ENCODE measurements at places on chromosomes 12 and 14. TPM values are rescaled to one million over a fixed set of nuclear protein-coding genes. Genes with fewer than 3 reads are reported as not detected.

Gene RNF212B
- total RNA-seq = not detected

Gene HHIPL1
- 0.17 TPM for total RNA-seq

Gene C1RL
- 36.0 TPM for total RNA-seq

Gene HOXC11
- not detected for total RNA-seq

Gene CCDC59
- 56.2 TPM for total RNA-seq

- H3K27me3 ChIP-seq = peaks cover 15% of the 10 kb centered on the region
- H3K36me3 ChIP-seq = no peaks in the 10 kb centered on the region
- no peak overlapping the region for H3K4me3 ChIP-seq
Observed at GRCh38 chr14:70077720-70078119, 111.0 kb downstream of the SLC8A3 start.

DNA sequence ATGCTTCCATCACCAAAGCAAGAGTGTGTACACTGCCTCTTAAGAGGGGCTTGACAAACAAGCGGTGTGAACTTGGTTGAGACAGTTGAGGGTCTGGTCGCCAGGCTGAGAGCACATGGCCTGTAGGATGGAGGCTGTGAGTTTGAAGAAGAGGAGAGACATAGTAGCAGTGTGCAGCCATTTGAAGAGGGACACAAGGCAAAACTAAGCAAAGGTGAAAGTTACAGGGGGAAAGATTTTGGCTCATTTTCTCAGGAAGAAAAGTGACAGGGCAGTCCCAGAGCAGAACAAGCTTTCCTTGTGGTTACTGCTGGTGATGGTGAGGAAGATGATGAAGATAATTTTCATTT is 11.3 kb upstream of the C12orf76 start:
- peaks cover 3% of the 10 kb centered on the region for H3K36me3 ChIP-seq
- H3K4me1 ChIP-seq = peaks cover 18% of the 10 kb centered on the region
- H3K27me3 ChIP-seq = peaks cover 3% of the 10 kb centered on the region
- H3K4me3 ChIP-seq = no peak overlapping the region

- H3K36me3 ChIP-seq = no peaks in the 10 kb centered on the region
- DNase-seq = no peak
- no peak overlapping the region for H3K4me3 ChIP-seq
- no peaks in the 10 kb centered on the region for H3K27me3 ChIP-seq
- no peaks in the 10 kb centered on the region for H3K4me1 ChIP-seq
Observed at GRCh38 chr14:68133856-68134255, 314.3 kb downstream of the RAD51B start.

DNA sequence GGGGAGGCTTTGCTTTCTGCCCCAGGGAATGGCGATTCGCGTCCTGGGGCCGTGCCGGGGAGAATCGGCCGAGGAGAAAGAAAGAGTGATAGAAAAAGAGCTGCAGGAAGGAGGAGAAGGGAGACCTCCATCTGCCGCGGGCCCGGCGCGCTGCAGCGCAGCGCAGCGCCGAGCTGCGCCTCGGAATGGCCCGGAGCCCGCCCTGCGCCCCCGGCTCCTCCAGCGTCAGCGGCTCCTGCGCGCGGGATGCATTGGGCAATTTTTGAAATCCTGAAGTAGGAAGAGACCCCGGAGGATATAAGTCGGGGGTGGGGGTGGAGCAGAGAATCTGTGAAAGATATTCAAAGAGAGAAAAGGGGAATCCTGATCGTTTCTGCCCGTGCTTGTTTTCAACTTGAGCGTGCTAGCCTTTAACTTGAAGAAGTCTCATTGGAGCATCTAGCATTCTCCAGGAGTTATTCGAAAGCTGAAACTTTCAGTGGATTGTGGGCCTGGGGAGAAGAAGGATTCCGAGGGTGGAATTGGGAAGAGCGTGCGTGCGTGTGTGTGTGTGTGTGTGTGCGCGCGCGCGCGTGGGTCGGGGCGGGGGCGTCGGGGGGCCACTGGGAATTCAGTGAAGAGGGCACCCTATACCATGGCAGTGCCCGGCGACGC is 441 bp downstream of the PDE3A start:
- no peaks in the 10 kb centered on the region for H3K36me3 ChIP-seq
- DNase-seq = no peak
- peaks cover 9% of the 10 kb centered on the region for H3K4me1 ChIP-seq
- H3K27ac ChIP-seq = no peak overlapping the region
- peaks cover 71% of the 10 kb centered on the region for H3K27me3 ChIP-seq

DNA sequence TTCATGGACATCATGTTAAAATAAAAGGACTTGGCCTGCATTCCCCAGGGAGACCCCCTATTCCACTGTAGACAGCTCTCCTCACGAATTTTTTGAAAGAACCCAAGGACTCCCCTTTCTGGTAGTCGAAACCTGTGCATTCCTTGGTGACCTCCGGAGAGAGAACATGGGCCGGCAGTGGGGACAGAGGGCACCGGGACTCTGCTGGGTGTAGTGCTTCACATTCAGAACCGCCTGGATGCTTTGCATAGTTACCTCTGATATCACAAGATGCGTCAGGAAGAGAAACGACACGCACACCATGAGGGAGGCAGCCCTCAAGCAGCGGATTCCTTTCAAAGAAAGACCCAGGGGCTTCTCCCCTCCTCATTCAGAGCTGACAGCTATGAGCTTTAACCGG is 9.7 kb downstream of the CKAP4 start:
- no peak overlapping the region for H3K27ac ChIP-seq
- no peaks in the 10 kb centered on the region for H3K36me3 ChIP-seq
- H3K4me3 ChIP-seq = no peak overlapping the region
- no peaks in the 10 kb centered on the region for H3K27me3 ChIP-seq
- H3K4me1 ChIP-seq = no peaks in the 10 kb centered on the region
